Stimulated activated naive CD4-positive, alpha-beta T cell (primary cell): ENCODE measurements at places on chromosomes 3 and 15.

DNA sequence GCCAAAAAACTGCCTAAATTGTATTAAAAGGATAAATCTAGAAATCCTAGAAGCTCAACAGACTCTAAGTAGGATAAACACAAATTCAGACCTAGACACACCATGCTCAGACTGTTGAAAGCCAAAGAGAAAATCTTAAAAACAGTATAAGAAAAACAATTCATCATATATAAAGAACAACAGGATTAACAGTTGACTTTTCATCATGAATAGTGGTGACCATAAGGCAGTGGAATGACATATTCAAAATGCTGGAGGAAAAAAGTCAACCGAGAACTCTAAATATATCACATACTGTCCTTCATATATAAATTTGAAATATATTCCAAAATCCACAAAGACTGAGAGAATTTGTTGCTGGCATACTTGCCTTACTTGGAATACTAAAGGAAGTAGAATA is 77.3 kb downstream of the CEP152 start:
- DNase-seq = no peak

DNA sequence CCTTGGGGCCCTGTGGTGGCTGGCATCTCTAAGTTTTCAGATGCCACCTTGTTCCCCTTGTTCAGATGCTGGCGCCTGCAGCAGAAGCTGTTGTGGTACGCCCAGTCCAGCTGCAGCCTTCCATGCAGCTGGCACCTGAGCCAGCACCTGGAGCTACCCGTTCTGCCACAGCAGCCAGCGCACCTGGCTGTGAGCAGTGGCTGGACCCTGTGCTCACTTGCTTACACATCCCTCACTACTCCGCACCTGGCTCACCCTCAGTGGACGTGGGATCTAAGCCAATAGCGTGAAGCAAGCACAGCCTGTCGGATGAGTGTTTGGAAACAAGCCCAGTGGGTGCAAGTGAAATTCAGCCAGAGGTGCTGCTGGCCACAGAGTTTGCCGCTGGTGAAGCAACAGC is 607.5 kb upstream of the BCHE start:
- no peak for DNase-seq

GRCh38 chr3:53880396-53881345 is 1.3 kb downstream of the ACTR8 start:
- no peak for DNase-seq

DNA sequence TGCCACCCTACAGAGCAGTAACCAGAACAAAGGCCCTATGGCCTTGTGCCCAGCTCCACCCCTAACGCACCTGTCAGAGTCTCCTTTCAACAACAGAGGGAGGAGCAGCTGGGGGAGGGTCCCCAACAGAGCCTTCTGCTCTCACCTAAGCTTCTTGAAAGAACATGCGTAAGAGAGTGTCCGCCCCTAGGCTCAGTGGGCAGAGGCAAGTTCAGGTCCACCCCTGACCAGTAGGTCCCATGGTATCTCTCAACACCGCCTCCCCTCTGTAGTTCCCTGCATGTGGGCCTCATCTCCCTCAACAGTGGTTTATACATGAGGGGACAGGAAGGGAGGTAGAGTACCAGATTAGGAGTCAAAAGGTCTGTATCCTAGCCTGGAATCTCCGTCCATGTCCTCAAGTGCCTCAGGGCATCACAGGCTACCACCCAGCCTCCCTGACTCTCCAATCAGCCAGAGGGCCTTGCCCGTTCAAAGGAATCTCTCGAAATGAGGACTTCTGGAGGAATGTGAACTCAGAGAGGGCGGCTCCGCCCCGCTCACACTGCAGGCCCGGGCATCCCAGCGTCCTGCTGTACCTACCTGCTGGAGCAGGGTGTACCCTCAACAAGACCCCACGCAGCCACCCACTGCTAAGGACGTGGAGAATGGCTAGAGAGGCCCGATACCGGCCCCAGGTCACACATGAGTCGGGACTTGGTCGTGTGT is 680 bp downstream of the POC1A start:
- DNase-seq = no peak

DNA sequence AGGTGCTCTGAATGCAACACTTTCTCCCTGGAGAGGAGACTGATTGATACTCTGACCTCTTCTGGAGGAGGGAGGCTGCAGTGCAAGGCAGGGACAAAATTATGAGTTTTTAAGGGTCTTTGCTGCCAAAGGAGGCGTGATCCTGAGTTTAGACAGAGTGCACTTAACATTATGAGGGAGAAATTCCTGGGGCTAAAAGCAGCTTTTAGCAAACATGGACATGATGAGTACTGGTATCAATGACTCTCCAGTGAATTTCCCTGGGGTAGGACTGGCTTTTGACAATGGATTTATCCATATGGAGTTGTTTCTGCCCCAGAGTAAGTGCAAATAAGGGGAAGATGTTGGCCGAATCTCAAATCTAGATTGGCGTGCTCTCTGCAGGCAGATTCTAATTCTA is 133.1 kb downstream of the THSD4 start:
- DNase-seq = no peak

- no peak for DNase-seq
These were observed 1.1 kb downstream of the SLCO2A1 start for GRCh38 chr3:134028486-134029255.
